ENCODE measurements at places on chromosomes 2 and 18.

- no peak for DNase-seq
These were observed 43.9 kb upstream of the FHL2 start for GRCh38 chr2:105442721-105443120.

DNA sequence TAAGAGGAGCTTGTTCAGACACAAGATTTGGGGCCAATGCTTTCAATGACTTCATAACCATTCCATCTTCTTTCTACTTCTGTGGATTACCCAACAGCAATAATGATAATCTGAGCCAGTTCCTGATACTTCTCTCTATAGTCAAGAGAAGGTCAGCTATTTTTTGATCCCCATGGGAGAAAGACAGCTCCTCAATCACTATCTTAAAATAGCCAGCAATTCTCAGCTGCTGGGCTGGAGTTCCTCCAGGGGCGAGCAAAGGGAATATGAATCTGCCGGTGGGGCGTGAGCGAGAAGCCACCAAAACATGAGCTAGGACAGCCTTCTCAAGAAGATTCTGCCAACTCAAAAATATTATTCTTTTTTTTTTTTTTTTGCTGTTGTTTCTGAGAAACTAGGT, at the start of gene TMEM182:
Gene TMEM182 (plus strand): TSS at position 269 of the 400 bp plus-strand sequence. CDS start 187 bp downstream, outside the sequence.
- DNase-seq = no peak

DNA sequence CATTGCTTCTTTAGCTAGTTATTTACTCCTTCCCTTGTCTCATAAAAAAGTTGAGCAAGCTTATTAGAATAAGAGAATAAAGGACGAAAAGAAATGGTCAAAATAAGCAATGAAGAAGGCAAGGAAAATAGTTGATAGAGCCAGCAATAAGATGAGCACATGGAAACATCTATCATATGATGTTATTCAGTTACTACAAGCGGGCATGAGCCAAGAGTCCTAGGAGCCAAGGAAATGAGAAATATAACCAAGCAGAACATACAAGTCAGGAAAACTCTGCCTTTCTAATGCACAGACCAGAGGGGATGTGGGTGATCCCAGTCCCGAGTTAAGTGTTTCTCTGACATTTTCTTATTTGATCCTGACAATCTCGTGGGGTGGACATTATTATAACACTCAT, 33.9 kb downstream of the INO80C start:
- no peak for DNase-seq

DNA sequence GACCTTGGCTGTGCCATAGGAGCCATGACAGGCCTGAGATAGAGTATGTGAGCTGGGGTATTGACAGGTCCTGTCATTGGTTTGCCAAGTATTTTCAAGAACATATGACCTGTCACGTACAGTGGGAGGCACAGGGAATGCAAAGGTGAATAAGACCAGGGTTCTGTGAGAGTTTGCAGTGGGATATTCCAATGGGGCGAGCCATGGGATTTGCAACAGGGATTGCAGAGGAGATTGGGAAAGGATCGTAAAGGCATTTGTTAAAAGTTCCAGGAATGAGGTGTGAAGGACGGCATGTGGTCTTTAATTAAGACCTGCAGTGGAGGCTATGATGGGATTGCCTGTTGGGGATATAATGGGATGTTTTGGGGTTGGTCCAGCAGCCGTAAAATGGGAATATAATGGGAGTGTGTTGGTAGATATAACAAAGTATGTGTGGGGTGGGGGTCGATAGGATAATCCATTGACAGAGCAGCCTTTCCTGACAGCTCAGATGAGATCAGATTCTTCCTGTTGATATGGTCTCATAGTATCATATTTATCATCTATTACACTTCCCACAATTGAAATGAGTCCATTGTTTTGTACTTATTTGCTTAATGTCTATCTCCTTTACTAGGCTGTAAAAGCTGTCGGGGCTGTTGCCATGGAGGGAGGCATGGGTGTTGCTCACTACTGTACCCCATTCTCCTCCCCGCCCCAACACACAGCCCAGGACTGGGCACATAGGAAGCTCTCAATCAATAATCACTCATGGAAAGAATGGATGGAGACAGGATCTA, 38.1 kb downstream of the PKDCC start:
- DNase-seq = no peak

- no peak for DNase-seq
These were observed 110.2 kb upstream of the NOSTRIN start for GRCh38 chr2:168692132-168692744.

GRCh38 chr2:168188002-168188401, 59.4 kb downstream of the STK39 start:
- DNase-seq = no peak

DNA sequence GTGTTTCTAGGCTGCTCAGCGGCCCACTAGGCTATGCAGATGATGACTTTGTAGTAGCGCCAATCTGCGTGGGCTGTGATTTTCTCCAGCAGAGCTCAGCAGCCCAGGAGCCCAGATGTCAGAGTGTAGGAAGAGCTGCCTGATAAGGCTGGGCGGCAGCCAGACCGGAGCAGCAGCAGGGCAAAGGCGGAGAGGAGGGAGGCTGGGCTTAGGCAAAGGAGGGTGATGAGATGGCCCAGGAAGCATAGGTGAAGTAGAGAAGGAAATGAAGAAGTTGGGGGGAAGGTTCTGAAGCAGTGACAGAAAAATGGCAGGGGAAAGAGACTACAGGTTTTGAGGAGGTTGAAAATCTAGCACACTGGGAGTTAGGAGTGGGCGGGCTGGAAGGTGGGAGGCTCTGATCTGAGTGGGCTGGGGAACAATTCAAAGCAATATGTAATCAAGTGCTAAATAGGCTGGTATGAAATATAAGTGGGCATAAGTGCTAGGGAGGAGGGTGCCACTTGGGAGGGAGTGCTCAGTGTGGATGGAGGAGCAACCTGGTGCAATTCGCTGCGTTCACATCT, 50.6 kb upstream of the STPG4 start:
- no peak for DNase-seq

- no peak for DNase-seq
These were observed 3.3 kb downstream of the CROCC2 start for GRCh38 chr2:240909216-240909974.

DNA sequence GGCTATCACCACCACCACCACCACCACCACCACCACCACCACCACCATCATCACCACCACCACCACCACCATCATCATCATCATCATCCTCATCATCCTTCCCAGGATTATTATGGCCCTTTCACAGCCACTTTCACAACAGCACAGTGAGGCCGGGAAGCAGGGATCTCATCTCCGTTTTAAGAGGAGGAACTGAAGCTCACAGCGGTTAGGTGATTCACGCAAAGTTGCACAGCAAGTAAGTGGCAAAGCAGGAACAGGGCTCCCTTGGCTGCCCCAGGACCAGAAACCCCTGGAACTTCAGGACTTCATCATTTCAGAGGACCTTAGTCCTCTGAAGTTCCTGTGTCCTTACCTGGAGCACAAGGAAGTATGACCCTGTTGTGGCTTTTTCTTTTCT, 26.8 kb downstream of the MRPL35 start:
- no peak for DNase-seq

DNA sequence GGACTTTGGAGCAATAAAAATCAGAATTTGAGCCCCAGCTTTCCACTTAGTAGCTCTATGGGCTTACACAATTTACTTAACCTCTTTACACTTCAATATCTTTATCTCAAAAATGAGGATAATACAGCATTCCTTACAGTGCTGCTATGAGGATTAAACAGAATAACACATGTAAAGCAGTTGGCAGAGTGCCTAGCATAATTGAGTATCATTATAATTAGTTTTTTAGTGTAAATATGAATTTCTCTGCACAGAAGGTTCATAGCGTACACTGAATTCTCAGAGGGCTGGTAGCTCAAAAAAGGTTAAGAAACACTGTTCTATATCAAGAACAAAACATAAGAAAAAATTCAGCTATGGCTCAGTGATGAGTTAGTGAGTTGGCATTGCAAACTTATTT, 190.4 kb upstream of the CYP26B1 start:
- no peak for DNase-seq

- no peak for DNase-seq
These were observed 323.1 kb downstream of the KCNJ3 start for GRCh38 chr2:155021618-155022017.

DNA sequence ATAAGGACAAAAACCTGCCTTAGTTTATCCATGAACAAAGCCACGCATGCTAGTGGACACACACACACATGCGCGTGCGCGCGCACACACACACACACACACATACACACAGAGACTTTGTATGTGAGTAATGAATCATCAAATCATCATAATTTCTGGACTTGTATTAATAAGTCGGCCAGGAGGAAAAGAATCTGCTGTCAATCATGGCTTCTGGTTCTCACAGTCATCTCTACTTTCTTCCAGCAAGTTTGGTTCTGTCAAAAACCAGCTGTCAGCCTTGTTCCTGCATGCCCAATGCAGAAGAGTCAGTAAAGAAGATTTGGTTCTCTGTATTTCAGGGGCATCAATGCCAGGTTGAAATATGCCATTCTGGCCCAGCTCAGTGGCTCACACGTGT, 1.1 kb upstream of the TTR start:
- DNase-seq = no peak

DNA sequence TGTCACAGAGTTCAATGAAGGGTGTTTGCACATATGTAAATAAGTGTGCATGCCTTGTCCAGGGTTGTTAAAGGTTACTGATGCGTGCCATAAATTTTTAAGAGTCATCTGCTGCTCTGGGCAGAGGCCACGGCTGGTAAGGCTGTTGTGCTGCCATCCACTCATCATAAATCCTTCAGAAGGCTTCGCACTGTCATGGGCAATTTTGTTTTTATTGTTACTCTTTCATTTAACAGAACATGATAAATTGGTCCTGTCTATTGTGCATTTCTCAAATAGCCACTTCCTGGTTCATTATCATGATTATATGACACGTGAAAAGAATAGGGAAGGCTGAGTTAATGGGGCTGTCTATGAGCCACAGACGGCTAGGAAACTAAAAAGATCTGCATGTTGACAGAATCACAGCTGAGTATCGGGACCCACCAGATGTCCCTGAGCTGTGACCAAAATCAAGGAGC, 634.3 kb upstream of the SOX11 start:
- no peak for DNase-seq

- no peak for DNase-seq
These were observed 173.5 kb downstream of the MREG start for GRCh38 chr2:215839816-215840215.

DNA sequence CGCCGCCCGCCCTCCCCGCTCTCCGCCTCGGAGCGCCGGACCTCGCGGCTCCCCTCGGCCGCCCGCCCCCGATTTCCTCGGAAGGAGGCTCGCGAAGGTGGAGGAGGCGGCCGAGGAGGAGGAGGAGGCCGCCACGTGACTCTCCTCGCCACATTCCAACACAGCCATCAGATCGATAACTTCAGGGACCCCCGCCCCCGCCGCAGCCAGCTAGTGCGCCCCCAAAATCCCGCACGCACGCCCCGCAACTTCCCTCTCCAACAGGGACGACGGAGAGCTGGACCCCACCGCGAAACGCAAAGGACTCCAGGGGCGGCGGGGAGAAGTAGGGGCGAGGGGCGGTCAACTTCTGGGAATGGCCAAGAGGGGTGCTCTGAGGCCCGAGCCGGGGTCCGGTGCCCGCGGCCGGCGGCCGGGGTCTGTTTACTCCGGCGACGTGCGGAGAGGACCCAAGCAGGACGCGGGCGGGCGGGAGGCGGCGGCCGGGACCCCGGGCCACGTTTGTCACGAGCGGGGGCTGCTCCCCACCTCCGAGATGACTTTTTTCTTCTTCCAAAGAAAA, 2.0 kb downstream of the ZNF521 start:
- peak; percentile 3 for DNase-seq

GRCh38 chr2:206989311-206989710, 50.0 kb downstream of the CPO start:
- peak; percentile 31 for DNase-seq

GRCh38 chr2:209425471-209426071, 1.7 kb downstream of the MAP2 start:
- peak; percentile 5 for DNase-seq

DNA sequence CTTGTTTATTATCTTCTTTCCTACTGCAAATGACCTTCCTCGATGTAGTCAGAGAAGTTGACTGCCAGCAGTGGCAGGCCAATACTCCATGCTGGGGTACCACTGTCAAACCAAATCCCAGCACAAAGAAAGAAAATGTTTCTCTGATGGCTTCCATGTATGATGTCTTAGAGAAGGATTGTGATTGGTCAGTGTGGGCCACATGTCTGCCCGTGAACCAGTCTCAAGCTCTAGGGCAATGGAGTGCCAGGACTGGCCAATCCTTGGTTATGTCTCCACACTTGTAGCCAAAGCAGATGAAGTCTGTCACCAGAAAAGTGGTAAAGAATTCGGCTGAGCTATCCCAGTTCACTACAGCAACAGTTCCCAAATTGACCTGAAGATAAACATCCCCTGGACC, 17.6 kb upstream of the SMAD4 start:
- no peak for DNase-seq

- no peak for DNase-seq
These were observed 174.6 kb upstream of the TPO start for GRCh38 chr2:1238598-1239138.

DNA sequence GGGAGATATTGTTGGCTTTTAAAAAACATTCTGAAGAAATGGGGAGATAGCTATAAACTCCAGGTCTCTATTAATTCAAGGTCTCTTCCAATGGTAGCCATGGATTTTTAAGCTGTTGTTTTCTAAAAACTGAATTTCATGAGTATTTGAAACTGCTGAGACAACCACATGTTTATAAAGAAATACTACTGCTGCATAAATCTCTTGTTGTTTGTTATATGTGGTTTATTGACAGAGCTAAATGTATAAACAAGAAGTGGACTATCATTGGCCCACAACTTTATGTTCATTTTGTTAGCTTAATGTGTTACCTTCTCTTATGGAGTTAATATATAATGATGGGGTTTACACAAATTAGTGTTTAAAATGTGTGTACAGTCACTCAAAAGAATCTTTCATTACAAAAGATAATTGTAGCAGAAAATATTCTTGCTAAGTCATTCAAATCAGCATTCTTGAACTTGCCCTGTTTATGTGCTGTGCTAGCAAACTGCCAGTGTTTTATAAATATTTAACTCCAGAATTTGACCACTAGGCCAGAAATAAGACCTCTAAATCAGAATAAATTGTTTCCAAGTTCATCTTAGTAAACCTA, 242.1 kb downstream of the TMX3 start:
- no peak for DNase-seq

- no peak for DNase-seq
These were observed 1.3 kb upstream of the UBE2E3 start for GRCh38 chr2:180978903-180979748.

- no peak for DNase-seq
These were observed 28.5 kb downstream of the PSME4 start for GRCh38 chr2:53942280-53942679.

DNA sequence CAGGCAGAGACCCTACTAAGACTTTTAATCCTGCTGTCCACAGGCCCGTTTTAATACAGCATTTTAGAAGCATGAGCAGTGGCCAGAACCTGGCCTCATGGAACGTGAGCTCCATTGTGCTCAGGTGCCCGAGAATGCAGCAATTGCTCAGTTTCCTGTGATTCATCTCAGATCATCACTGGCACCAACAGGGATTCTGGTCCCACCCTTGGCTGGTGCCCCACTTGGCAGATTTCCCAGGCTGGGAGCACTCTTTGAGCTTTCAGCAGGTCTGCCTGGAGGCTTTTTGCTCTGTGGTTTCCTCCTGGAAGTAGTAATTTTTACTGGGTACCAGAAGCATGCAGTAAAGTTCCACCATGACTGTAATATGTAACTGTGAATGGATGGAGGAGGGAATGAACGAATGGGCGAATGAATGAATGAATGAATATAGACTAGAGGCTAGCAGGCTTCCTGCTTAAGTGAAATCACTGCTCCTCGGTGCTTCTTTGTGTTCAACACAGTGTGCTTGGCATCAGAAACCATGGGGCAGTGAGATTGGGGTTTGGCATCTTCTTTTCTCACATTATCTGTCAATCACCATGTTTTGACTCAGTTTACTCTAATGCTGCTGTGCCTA, 312.9 kb downstream of the PRKCE start:
- DNase-seq = peak; percentile 18
